ENCODE measurements at places on chromosomes 4 and X.

DNA sequence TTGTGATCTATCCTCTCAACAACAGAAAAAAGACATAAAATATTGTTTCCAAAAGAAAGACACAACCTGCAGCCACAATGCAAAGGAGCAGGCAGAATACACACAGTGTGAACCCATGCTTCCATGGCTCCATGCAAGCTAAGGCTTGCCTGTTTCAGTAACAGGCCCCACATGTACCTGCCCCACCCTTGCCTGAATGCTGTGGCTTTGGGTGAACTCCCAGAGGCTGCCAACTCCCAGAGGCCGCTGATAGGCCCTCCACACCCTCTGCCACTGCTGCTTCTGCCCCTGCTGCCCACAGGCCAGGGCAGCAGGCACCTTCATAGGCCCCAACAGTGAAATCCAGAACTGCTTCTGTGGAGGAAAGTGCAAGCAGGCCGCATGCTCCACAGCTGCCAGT is 313.9 kb downstream of the CHIC1 start:
- no peak for DNase-seq

GRCh38 chr4:141375855-141376254 is 155.2 kb downstream of the ZNF330 start:
- DNase-seq = no peak

DNA sequence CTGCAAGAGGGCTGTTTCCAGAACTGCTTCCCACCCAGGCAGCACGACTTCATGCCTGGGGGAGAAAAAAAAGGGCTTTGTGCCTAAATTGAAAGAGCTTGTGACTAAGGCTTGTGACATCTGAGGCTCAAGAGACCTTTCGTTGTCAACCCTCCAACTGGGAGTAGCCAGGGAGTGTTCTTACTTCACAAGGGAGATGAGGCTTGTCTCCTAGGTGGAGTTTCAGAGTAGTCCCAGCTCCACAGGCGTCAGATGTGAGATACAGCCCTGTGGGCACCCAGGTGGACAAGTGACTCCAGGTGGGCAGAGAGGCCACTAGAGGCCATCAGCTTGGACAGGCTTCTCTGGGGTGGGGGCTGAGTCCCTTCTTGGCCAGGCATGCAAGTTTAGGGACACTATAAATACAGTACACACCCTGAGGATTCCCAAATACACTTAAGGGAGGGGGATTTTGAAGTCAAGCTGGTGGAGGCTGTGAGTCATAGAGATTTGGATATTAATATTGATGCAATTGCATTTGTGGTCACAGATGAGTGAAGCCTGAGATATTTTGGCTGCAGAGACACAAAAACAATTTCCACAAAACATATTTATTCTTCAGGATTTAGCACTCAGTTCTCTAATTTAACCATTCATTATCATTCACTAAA is 40.1 kb upstream of the SETD7 start:
- DNase-seq = no peak

GRCh38 chr4:2287594-2287915 is 25.6 kb upstream of the MXD4 start:
- no peak for DNase-seq

Measured in pulmonary artery endothelial cell (primary cell).